NCI-H1417 (cell line): ENCODE measurements at places on chromosomes 3 and 15.
A peak's percentile ranks its signal among the peaks of the same experiment; 100 is the strongest.

GRCh38 chr15:78272776-78273175 is 8.4 kb downstream of the DNAJA4 start:
- DNase-seq, result no peak

- DNase-seq, result no peak
Measured at GRCh38 chr3:42507761-42508335, 5.4 kb downstream of the VIPR1 start.

DNA sequence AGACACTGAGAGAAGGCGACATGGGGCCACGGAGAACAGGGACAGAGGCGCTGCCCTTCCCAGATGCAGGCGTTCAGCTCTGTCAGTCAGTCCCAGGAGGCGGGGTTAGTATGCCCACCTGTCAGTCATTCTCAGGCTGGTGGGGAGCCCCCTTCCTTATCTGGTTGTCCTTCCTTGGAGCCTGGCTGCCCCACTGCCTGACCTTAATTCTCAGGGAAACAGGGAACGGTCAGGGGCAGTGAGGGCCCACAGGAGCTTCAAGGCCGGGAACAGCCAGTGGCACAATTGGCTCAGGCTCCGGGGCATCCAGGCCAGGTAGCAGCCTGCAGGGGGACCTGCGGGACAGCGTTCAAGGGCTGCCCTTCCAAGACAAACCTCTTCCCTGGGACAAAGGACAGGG is 133.2 kb downstream of the CHSY1 start:
- DNase-seq, result no peak

GRCh38 chr3:151371526-151371925 is 13.0 kb downstream of the P2RY12 start:
- DNase-seq, result no peak

DNA sequence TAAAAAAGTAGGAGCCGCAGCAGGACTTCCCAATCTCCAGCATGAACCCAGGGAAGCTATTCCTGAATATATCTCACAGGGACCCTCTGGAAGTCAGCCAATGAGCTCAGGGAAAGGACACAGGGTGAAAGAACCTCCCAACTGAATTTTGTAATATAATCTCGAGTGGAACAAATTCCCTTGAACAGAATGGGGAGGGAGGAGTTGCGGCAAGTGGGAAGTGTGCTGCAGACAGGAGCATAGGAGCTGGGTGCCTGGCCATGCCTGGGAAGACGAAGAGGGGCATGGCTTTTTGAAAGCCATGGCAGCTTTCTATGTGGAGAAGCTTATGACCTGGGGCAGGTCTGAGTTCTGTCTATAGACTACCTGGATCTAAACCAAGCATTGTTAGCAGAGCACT is 98.4 kb downstream of the CBLB start:
- DNase-seq, result no peak

GRCh38 chr15:98080791-98081190 is 120.3 kb downstream of the ARRDC4 start:
- peak; percentile 16 for DNase-seq

GRCh38 chr3:133828576-133829309 is 23.1 kb downstream of the SRPRB start:
- DNase-seq, result no peak

- no peak for DNase-seq
Measured at GRCh38 chr3:100057716-100058575, 56.4 kb downstream of the FILIP1L start.

GRCh38 chr15:28113394-28114113 is 14.4 kb upstream of the OCA2 start:
- DNase-seq, result no peak

- DNase-seq, result no peak
Measured at GRCh38 chr3:62109534-62109933, 263.8 kb downstream of the FEZF2 start.

DNA sequence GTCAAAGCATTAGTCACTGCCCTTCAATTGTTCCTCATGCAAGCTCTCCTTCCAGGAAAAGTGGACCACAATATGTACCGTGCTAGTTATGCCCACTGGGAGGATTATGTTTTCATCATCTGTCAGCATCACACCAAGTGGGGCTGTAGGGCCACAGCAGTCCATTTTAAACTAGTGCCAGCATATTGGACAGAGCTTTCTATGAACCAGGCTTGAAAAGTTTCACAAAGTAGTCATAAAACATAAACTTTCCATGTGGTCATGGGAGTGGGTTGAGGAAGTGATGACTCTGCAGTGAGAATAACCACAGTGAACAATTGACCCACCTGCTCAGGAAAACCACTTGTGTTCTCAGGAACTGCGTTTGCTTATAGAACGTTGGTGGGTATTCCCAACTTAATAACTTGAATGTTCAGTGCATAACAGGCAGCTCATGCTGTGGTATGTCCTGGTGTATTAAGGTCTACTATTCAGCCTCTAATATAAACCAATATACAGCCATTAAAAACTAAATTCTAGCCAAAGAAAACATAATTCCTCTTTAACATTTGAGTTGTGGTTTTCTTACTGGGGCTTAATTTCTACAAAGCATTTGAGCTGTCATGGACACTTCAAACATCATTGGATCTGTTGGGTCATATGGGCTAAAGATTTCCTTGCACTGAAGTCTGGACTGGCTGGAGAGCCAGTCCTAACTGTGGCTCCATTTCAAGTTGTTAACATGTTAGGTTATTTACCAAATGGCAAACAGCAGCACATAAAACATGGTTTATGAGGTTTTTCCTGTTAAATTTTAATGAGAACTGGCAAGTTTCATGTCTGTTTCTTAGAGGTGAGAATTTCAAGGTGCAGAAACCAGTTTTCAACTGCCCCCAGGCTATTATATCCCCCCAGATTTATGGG is 274.1 kb downstream of the OTOL1 start:
- DNase-seq, result no peak

- DNase-seq, result no peak
Measured at GRCh38 chr3:194139814-194140391, 4.0 kb downstream of the HES1 start.

- DNase-seq, result no peak
Measured at GRCh38 chr15:87736401-87736800, 520.1 kb downstream of the NTRK3 start.

DNA sequence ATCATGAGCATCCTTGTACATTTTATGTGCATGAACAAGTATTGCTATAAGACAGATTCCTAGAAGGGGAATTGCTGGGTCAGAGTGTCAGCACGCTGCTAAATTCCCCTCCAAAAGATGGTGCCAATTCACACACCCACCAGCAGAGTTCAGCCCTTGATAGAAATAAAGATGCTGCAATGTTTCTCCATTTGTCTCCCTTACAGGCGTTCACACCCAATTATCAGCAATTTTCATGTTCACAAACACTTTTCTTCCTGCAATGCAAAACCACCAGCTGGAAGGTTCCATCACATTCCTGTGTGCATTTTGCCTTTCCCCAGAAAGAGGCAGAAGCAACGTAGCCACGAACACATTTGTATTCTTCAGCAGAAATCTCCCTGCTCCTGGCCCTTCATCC is 3.3 kb upstream of the TAMM41 start:
- DNase-seq, result no peak

GRCh38 chr15:69576035-69576526 is 123.5 kb downstream of the RPLP1 start:
- peak; percentile 64 for DNase-seq

DNA sequence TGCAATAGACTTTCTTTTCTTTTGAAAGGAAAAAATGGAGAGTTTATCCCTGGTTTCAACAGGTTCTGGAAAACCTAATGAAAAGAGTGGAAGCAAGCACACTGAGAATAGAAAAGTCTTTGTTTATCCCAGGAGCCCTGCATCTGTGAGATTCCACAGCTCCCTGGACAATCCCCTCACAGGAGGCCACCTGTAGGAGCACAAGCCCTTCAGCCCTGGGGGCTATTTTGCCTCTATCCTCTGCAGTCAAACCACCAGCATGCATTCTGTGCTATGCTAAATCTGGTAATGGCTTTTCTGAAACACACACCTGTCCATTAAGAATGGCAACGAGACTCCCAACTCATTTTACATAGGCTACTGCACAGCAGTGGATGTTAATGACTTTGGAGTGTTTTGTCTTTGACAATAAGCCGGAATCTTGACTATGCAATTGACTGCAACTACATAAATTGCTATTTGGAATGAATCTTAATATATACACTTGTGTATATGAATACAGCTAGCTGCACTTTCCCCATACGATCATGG is 369.4 kb downstream of the NR2F2 start:
- peak; percentile 96 for DNase-seq

DNA sequence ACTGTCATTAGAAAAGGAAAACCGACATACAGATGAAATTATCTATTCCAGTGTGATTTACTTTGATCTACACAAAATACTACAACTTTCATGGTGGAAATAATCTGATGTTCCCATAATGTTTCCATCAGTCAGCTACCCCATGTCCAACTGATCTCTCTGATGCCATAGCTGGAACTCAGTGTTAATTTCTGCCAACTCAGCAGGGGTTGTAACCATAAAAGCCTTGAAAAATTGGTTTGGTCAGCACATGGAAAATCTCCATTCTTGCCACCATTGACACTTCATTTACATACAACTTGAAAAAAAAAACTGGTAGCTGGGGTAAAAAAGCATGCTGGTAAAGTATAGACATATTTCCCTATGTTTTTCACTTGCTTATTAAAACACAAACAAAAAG is 1463.7 kb downstream of the OTOL1 start:
- DNase-seq, result no peak

GRCh38 chr3:31639828-31640227 is 107.1 kb downstream of the STT3B start:
- no peak for DNase-seq

- DNase-seq, result no peak
Measured at GRCh38 chr3:149233323-149233722, 11.7 kb upstream of the CP start.
